Activated CD4-positive, alpha-beta T cell treated with anti-CD3 and anti-CD28 coated beads for 36 hours (primary cell): ENCODE measurements at places on chromosomes 12 and 14.

GRCh38 chr14:72975770-72976169 is 49.5 kb downstream of the DCAF4 start:
- DNase-seq = peak; percentile 49

- DNase-seq = no peak
Observed at GRCh38 chr12:82279536-82280058, 78.6 kb downstream of the CCDC59 start.

- DNase-seq = no peak
Observed at GRCh38 chr12:122937622-122938091, 28.6 kb downstream of the ABCB9 start.

DNA sequence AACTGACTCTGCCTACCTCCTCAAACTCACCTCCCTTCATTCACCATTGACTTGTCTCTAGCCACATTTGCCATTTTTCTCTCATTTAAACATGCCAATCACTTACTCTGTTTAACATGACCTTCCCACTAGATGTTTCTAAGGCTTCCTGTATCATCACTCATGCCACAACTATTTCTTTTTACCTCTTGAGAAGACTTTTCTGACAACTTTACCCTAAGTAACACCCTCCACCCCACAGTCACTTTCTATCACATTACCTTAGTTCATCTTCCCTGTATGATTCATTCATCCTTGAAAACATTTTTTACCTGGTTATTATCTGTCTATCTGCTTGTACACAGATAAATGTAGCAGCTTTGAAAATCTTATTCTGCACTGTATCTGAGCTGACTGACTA is 19.4 kb downstream of the PLCZ1 start:
- DNase-seq = no peak

DNA sequence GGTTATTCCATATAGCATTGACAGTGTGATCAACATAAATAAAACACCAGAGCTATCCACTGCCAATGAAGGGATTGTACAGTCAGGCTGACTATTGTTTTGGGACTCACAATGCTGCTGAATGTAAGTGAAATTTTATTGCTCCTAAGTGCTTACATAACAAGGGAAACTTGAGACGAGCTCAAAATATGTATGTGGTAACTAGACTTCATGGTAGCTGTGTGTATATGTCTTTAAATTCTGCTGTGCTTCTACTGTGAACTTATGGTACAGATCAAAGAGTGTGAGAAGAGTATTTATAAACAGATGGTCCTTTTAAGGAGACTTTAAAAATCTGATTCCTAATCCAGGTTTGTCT is 6.9 kb downstream of the FLRT2 start:
- DNase-seq = no peak

DNA sequence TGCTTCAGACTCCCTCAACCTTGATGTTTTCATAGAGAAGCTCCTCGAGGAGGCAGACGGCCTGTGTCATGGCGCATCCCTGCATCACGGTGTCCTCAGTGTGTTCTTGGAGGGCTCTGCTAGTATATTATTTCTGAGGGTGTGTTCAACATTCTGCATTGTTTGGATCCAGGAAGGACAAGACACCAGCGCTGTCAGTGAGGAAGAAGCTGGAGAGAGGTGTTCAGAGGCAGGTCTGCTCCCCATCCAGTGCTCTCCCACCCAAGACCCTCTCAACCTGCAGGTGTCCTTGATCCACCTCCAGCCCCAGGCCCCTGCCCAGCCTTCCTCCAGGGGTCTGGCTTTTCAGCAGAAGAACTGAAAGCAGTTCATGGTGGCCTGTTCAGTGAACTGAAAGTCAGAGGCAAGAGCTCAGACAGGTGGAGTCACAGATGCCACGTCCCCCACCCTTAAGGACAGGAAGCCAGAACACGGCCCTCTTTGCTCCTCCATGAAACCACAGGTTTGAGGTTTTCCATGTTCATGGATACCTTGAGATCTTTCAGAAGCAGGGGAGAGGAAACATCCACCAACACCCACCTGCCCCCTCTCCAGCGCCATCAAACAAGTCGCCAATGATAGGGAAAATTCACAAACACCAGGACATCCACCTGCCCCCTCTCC is 37.4 kb downstream of the DIO3 start:
- no peak for DNase-seq

DNA sequence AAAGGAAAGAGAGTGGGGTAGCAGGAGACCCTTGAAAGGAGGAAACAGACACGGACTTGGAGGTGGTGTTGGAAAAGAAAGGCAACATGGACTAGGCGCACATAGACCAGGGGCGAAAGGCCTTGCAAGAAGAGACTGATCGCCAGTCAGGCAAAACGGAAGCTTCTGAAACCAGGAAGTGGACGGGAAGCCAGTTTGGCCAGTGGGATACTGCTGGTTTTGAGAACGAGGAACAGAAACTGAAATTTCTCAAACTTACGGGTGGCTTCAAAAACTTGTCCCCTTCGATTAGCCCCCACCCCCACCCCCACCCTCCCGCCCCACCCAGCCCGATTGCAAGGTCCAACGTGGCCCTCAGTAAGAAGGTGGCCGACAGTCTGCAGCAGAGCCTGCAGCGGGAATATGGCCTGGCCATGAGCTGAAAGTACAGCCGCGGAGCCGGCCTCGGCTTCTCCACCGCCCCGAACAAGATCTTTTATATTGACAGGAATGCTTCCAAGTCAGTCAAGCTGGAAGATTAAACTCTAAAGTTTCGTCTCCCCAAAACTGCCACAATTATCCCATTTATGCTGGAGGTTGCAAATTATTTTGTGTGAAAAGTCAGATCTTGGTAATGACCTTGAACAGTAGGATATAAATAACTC is 364.7 kb downstream of the BCAT1 start:
- DNase-seq = no peak

DNA sequence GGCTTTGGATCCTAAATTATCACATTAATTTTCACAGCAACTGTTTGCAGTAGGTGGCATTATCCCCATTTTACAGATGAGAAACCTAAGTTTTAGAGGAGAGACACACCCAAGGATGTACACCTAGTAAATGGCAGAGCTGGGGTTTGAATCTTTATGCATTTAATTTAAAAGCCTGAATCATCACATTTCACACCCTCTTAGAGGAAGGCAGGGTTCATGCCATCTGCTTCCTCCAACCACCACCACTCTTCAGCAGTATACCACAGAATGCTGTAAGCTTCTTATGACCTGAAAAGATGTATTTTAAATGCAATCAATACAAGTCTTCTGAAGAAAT is 90.3 kb downstream of the CRADD start:
- no peak for DNase-seq

GRCh38 chr12:77608271-77608824 is 222.3 kb upstream of the NAV3 start:
- no peak for DNase-seq

GRCh38 chr12:59040043-59040442 is 119.7 kb upstream of the LRIG3 start:
- DNase-seq = no peak

- DNase-seq = peak; percentile 10
Observed at GRCh38 chr12:116026768-116027550, 250.5 kb downstream of the MED13L start.

GRCh38 chr14:80049055-80049454 is 162.2 kb downstream of the DIO2 start:
- no peak for DNase-seq

GRCh38 chr12:118946256-118946655 is 35.1 kb upstream of the SRRM4 start:
- DNase-seq = no peak

GRCh38 chr12:89475203-89475990 is 49.2 kb downstream of the GALNT4 start:
- DNase-seq = no peak

DNA sequence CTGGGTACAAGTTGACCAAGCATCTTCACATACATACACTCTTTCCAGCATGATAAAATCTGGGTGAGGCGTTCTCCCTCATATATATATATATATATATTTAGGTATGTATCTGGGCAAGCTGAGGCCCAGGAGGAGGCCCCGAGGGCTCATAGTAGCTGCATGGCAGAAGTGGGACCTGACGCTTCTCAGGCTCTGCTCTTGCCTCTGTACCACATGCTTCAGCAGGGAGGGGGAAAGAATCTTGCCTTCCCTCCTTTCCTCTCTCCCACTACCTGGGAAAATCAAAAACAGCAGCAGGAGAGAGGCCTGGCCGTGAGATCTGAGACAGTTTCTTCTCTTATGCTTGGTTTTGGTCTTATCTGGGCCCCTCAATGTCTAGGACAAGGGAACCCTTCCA is 9.2 kb downstream of the PPP1R1A start:
- DNase-seq = no peak

DNA sequence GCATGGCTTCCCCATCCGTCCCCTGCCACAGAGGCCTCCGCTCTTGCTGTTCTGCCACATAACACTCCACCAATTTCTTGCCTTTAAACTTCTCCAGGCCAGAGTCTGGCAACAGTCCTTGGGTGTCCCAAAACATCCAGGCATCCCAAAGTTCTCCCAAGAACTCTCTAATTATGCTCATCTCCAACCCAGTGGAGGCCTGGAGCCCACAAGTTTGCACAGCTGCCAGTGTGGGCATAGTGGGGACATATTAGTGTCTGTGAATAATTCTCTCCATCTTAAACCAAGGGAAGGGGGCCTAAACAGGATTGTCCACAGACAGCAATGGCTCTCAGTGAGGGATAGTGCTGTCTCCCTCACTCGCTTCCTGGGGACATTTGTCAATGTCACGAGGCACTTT is 124.8 kb downstream of the NUAK1 start:
- DNase-seq = no peak

DNA sequence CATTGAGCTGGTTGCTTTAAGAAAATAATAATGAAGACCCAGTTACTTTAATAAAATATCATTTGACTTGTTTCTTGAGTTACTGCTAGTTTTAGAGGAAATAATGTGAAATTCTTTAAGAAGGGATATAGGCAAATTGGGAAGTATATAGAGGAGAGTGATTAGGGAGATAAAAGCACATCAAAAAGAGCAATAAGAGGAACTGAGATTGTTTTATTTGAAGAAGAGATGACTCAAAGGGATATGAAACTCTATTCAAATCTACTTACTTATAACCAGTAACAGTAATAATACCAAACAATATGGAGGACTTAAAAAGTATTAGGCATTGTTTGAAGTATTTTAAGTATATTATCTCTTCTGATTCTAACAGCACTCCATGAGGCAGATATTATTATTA is 37.1 kb downstream of the LRRK2 start:
- DNase-seq = no peak

DNA sequence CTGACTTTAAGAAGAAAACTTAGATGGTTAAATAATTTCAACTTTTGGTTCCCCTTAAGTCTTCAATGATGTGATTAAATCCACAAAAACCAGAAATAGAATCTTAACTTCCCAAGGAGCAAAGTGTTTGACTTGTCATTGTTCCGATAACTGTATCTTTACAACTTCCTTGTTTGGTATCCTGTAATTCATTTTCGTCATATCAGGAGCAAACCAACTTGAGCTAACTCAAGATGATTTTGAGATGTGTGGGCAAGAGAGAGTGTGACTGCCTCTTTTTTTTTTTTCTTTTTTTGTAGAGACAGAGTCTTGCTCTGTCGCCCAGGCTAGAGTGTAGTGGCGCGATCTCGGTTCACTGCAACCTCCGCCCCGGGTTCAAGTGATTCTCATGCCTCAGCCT is 25.3 kb downstream of the DRAM1 start:
- DNase-seq = no peak

DNA sequence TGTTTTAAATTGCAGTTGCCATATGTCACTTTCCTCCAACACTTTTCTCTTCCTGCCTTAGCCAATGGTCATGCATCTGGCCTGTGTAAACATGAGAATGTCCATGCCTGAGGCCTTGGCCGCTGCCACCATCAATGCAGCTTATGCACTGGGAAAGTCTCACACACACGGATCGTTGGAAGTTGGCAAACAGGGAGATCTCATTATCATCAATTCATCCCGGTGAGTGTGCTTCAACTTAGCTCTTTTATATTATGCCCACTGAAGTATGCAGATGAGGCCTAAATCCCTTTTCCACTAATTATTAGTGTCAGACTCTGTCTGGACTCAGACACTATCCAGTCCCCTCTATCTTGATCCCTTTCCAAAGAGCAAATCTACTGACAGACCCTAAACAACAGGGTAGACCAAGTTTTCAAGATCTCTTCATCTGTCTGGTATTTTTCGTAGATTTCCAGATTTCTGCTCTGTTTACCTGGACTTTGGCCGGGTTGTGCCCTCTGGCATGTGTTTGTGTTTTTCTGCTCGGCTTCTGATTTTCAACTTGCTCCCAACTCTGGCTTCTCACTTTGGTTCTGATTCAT is 23.2 kb downstream of the AMDHD1 start:
- DNase-seq = no peak

- no peak for DNase-seq
Observed at GRCh38 chr14:96031691-96032090, 7.5 kb upstream of the C14orf132 start.

GRCh38 chr14:43418324-43418723 is 1088.8 kb downstream of the FSCB start:
- no peak for DNase-seq

- no peak for DNase-seq
Observed at GRCh38 chr14:76324133-76324532, 51.8 kb upstream of the ESRRB start.

GRCh38 chr12:1845886-1846285 is 25.5 kb downstream of the LRTM2 start:
- DNase-seq = no peak

DNA sequence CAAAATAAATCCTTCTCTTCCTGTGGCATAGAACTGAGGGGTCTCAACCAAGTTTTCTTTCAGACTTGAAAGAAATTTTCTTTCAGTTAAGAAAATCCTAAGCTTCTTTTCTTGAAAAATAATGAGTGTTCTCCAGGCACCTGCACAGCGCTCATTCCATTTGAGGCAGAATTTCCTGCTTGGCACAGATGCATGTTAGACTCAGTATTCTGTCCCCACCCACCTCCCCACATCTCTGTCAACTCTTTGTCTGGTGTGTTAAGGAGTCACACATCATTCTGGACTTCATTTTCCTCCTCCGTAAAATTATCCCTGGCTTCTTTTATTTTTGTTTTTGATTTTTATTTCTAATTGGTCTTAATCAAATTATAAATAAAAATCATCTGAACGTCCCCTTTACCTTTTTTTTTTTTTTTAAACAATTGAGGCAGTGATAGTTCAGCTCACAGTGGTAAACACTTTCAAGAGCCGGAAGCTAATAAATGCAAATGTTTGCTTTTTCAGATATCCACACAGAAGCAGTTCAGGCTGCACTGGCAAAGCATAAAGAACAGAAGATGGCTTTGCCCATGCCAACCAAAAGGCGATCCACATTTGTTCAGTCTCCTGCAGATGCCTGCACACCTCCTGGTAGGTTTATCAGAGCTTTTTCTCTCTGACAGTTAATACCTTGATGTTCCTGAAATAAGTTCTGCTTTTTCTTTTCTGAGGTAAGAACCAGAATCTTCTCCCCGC is 104.0 kb upstream of the ATF1 start:
- DNase-seq = no peak
